ENCODE measurements at places on chromosomes 11 and 22.
A peak's percentile ranks its signal among the peaks of the same experiment; 100 is the strongest.

DNA sequence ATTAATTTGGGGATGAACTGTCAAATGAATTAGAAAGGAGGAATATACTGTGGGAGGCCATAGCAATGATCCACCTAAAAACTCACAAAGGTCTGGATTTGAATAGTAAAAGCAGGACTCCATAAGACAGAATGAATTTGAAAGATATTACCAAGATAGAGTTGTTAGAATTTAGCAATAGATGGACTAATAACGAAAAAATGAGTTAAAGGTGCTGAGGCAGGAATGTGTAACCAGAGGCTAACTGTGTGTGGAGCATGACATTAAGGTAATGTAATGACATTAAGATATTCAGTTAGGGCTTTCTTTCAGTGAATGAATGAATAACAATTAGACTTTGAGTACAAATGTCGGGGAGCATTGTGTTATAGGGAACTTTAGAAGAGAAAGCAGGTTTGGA is 51.3 kb downstream of the AASDHPPT start:
- DNase-seq = no peak

DNA sequence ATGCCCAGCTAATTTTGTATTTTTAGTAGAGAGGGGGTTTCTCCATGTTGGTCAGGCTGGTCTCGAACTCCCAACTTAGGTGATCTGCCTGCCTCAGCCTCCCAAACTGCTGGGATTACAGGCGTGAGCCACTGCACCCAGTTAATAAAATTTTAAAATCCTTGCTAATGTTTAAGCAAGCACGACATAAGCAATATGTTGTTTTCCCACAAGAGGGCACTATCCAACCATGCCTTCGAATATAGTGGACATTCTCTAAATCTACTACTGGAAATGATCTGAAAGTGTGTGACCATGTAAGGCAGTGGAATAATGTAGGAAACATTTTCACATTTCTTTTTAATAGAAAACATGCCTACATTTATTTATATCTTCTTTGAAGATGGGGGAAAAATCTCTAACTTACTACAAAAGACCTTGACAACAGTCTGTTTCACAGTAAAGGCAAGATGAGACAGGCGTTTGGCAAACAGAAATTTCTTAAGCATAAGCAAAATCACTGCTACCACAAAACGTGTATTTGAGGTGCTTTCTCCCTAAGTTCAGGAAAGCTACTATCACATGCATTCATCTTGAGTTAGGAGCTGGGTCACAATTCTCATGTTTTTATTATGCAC is 38.2 kb downstream of the PITPNB start:
- no peak for DNase-seq

GRCh38 chr11:120331301-120331996 is 4.8 kb upstream of the ARHGEF12 start:
- DNase-seq = no peak

GRCh38 chr11:118214210-118214914 is 10.4 kb downstream of the JAML start:
- DNase-seq = no peak

GRCh38 chr11:122816761-122817520 is 21.4 kb upstream of the CRTAM start:
- DNase-seq = no peak

DNA sequence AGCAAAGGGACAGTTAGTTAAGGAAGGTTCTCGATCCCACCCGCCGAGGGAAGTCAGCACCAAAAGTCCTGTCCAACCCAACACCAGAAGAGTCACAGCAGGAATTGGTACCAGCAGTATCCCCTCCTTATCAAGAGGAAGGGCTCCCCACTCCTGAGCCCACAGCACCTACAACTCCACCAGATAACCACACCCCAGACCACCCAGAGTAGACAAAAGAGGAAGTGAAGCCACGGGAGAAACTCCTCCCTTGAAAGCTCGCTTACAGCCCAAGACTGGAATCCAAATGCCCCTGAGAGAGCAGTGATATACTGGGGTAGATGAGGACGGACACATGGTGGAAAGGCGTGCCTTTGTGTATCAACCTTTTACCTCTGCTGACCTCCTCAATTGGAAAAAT is 7.3 kb upstream of the CD5 start:
- DNase-seq = no peak

- no peak for DNase-seq
Measured at GRCh38 chr11:125091247-125091876, 20.1 kb downstream of the TMEM218 start.

DNA sequence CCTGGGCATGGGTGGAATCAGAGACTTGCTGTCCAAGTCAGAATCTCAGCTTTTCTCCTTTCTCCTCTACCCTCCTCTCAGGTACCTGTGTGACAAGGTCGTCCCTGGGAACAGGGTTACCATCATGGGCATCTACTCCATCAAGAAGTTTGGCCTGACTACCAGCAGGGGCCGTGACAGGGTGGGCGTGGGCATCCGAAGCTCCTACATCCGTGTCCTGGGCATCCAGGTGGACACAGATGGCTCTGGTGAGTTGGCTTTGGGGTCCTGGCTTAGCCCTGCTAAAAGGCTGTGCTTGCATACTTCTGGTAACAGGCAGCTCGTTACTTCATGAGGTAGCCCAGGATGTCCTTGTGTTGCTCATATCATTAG is 10.7 kb downstream of the MCM5 start:
- no peak for DNase-seq

DNA sequence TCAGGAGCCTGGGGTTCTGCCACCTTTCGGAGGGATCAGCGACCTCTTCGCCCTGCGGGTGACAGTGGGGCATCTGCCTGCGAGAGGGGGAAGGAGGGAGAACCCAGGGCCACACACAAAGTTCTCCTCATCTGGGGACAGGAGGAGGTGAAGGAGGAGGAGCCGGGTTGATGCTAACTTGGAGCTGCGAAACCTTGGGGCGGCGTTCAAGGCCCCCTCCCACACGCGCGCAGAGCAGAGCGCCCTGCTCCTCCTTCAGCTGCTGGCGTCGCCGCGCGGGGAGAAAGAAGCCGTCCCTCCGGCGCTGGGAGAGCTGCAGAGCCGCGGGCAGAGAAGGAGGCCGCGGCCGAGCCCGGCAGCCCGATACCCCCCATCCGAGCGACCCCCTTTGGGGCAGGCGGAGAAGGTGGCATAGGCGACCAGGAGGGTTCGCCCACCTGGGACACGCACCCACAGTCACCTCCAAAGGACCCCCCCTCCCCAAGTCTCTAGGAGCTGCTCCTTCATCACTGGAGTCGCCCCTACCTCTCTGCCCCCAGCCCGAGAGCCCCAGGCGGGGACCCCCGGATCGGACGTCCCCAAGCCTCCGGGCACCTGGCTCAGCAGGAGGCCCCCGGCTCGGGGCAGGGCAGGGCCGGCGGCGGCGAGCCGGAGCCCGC is at the start of gene RASD2:
RASD2 (plus strand) TSS at position 237 of the 659 bp plus-strand sequence. CDS start 5,979 bp downstream, outside the sequence.
- DNase-seq = peak; percentile 35

DNA sequence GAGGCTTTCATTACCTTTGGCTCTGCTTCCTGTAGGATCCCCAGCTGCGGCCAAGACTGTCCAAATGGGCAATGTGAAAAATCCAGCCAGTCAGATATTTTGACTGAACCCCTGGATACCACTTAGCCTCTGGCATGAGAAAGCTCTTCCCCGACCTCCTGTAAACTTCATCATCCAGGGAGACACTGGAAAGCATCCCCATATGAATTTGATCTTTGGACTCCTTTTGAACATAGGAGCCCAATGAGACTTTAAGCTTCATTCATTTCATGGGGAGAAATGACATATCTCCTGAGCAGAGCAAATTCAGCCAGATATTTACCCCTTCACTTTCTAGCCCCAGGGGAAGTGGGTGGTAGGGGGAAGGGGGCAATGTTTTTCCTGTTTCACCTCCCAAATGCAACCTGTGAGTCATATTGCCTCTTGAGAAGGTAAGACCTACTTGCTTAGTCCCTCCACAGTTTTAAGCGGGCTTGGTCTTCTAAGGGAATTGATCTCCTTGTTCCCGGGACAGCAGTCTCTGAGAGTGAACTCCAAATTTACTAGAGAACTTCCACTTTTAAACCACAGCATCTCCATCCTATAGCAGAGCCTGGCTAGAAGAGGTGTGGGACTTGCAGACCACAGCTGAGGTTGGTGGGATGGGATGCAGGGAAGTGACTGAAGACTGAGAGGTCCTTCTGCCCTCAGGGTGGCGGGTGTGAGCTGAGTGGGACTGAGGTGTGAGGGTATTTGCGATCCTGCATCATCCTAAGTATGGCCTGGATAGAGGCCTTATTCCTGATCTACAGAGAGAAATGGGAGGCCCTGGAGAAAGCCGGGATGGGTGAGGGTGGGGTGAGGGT is 20.3 kb upstream of the POU2AF1 start:
- DNase-seq = no peak

DNA sequence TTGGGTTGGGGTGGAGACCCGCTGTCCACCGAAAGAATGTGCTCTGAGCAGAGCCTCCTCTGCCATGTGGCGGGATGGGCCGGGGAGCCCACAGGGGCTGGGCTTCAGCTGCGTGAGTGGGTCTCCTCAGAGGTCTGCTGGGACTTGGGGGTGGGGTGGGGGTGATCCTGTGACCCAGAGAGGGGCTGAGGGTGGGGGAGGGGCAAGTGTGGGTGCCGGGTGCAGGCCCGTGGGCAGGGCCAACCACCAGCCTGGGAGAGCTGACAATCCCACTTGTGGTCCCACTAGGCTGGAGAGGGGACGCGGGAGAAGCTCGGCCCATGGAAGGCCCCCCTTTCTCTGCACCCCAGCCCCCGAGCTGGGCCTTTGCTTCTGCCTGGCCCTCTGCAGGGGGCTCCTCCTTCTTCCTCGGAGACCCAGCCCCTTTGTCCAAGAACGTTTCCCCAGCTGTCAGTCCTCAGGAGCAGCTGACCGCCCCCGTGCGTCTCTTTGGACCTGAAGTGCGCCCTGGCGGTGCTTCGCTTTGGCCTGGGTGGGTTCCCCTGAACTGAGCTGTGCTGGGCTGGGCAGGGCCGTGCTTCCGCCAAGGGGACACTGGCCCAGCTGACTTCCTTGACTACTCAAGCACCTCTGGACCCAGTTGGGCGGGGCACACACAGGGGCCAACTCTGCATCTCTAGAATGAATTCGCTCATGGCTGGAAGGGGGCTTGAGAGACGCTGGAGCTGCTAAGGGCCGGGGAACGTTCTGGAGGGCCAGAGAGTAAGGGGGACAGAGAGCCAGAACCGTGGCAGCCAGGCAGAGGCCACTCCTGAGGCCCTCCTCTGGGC is 30.2 kb downstream of the OSBPL5 start:
- no peak for DNase-seq

DNA sequence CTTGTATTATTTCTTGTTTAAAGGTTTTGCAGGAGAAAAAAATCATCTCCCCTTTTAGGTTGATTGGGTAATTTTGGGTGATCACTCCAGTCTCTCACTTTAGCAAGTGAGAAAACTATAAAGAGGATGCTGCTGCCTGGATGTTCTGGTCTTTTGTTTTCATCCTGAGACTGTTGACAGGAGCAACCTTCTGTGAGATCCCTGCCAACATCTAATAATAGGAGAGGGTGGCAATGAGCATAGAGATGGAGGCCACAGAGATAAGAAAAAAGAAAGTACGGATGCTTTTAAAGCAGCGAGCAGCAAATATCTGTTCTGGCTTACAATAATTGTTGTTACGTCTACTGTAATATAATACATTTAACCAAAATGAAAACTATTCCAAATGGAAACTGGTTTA is 293.6 kb upstream of the MTNR1B start:
- DNase-seq = no peak

- DNase-seq = no peak
Measured at GRCh38 chr22:43821606-43822425, 9.7 kb upstream of the EFCAB6 start.

DNA sequence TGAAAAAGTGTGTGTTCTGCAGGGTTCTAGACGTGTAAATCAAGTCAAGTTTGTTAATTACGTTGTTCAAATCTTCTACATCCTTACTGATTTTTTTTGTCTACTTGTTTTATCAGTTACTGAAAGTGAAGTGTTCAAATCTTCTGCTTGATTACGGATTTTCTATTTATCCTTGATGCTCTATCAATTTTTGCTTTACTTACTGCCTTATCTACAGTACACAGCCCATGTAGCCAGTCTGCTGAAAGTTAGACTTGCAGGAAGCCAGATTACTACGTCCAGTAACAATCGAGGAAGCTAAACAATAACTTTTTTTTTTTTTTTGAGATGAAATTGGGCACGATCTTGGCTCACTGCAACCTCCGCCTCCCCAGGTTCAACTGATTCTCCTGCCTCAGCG is 15.6 kb upstream of the C11orf24 start:
- no peak for DNase-seq

DNA sequence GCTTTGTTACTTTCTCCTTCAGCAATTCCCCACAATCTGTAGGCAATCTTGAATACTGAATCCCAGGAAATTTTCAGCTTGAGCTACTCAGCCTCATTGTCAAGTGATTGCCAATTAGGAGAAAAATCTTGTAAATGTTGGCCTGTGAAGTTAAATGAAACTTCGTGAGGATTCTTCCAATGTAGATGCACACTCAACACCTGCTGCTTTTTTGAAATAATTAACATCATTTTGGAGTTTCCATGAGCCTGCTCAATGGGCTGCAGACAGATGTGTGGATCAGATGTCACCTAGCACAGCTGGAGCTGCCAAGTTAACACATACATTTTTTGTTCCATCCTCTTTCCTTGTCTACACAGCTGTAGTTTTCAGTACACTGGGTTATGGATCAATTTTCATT is 645.6 kb upstream of the LUZP2 start:
- no peak for DNase-seq

DNA sequence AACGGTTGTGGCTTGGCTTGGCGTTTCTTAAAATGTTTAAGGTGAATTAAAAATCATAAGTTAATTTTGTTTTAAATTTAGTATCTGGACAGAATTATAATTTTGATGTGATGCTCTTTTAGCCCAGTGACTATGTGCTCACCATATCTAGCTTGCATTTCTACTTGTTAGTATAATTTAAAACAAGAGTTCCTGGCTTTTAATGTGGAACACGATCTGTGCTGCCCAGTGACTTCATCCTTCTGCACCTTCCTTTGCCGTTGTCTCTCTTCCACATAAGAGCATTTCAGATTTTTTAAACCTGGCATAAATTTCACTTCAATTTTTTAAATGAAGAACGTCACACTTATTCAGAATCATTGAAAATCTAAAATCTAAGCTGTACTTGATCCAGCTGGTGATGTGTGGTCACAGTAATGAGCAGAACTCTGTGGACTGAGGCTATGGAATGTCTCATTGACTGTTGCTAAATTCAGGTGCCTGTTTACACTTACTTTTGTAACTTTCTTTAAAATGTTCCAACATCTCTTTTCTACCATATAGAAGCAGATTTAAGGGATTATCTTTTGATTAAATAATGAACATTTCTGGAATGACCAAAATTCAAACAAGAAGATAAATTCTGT is 75.4 kb upstream of the ADSL start:
- DNase-seq = no peak

- DNase-seq = no peak
Measured at GRCh38 chr11:111452146-111452545, 60.0 kb downstream of the BTG4 start.

DNA sequence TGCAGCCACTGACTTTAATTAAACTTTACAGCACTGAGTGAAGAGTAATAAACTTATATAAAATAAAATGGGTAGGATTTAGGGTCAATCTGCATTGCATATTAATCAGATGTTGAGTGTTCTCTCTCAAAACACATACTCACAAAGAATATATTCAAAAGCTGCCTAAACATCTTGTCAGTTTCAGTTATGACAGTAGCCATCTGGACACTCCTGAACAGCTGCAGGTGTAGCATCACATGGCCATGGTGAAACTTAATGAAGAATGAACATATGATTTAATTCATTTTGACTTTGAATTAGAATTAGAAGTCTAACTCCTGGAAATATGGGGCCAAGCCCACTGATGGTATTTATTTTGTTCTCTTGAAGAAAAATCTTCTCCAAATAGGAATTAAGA is 684.3 kb upstream of the RAG2 start:
- no peak for DNase-seq

GRCh38 chr11:72421351-72421750 is 13.0 kb downstream of the CLPB start:
- DNase-seq = no peak

GRCh38 chr11:63273685-63274084 is 30.3 kb upstream of the SLC22A25 start:
- no peak for DNase-seq
